ENCODE measurements at places on chromosomes 12 and 14.

- no peak for DNase-seq
Observed at GRCh38 chr12:72000969-72001648, 62.5 kb downstream of the TPH2 start.

GRCh38 chr12:108618079-108618952 lies 15.4 kb downstream of the SELPLG start:
- DNase-seq = peak; percentile 82

DNA sequence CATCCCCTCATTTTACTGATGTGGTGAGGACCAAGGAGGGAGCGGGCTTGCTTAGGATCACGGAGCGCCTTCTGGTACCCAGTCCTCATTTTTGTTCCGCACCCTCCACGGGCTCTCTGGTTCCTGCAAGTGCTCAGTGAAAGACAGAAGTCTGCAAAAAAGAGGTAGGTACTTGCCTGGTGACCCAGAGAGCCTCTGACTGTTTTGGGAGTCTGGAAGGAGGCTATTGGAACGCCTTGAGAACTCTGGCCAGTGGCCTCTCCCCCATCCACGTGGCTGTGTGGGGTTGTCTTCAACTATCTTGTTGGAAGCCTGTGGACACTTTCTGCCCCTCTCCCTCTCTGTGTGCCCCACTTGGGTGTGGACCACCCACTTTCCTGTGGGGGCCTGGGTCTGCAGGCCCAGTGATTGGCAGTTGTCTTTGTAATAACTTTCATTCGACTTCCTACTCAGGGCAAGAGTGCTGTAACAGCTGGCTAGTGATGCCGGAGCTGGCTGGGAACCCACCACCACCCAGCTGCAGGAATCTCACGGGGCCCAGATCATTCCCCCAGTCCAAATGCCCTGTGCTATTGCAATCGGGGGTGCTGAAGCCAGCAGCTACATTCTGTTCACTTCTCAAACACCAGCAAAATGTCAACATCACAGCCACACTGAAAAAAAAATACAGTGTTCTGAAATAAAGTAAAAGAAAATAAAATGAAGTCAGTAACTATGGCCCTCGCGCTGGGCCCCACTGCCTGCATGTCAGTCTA lies 122.8 kb downstream of the PRMT8 start:
- no peak for DNase-seq

DNA sequence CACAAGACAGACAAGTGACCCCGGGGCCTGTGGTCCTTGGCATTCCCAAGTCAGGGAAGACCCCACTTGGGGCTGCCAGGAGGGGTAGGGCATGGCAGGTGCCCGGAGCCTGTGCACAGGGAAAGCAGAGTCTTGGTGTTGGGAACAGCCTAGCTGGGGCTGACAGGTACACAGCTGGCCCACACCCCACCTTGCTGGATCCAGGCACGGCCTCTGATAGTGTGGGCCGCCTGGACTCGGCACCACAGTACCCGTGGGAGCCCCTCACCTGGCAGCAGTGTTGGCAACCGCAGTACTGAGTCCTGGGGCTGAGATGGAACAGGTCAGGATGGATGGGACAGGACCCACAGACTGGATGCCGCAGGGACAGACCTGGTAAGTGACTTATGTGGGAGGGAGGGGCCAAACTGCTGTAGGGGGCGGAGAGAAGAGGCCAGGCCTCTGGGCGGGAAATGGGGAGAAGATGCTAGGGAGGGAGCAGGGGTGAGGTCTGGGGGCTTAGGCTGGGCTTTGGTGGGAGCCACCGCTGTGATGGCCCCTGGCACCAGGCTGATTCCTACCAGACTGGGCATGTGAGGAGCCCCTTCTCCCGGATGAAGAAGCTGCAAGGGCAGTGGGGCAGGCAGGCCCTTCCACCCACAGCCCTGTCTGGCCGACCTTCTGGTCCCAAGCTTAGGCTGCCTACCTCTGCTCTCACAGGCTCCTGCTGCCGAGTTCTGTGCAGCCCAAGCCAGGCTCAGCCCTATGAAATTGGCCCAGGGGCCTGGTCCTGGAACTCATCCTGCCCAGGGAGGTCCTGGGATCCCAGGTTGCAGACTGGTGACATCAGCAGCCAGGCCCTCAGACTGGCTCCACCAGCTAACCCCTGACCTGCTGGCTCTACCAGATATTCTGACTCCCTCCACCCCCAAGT lies at the start of gene TGM1:
TSS of gene TGM1 (minus strand) at position 357 of the 913 bp plus-strand sequence. CDS start 825 bp downstream, outside the sequence.
- no peak for DNase-seq

DNA sequence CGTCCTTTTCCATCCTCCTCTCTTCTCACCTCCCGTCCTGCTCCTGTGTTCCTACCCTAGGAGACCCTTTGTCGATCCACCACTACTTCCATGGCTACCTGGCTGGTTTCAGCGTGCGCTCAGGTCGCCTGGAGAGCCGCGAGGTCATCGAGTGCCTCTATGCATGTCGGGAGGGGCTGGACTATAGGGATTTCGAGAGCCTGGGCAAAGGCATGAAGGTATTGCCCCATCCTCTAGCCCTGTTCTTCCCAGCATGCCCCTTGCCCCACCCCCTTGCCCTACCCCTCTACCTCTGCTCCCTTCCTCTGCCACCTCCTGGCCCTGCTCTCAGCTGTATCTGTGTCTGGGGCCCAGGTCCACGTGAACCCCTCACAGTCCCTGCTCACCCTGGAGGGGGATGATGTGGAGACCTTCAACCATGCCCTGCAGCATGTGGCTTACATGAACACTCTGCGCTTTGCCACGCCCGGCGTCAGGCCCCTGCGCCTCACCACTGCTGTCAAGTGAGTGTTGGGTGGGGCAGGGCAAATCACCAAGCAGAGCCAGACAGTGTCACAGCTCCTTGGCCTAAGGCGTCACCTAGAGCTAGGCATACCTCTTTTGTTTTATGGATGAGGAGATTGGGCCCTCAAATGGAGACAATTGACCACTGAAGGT lies 12.8 kb downstream of the CLSTN3 start:
- no peak for DNase-seq

DNA sequence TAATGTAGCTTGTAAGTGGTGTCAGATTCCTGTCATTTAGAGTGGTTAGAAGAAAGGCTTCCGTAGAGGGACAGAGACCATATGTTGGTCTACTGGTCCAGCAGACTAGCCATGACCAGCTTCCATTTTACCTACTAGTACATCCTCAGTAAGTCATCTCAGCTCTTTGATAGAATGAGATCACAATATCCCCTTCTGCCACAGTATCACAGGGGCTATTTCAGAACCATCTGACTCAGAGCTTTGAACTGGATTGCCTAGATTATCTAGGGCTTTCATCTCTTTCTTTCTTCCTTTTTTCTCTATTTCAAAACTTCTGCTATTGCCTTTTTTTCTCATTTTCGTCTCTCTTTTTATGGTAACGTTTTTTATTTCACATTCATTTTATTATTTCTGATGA lies 4.7 kb downstream of the ZDHHC17 start:
- no peak for DNase-seq

DNA sequence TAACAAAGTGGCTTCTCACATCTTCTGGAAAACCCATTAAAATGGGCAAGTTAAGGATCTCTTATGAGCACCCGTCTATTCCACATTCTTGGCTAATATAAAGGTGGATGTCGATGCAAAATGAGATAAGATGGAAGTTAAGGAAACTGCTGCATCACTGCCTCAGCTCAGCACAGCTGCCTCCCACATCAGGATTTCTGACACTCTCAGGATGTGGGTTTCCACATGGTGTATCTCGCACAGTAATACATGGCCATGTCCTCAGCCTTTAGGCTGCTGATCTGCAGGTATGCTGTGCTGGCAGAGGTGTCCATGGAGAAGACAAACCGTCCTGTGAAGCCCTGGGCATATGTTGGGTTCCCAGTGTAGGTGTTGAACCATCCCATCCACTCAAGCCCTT lies 1348.0 kb downstream of the TMEM121 start:
- DNase-seq = peak; percentile 62
